ENCODE measurements at places on chromosomes 5 and 9.

DNA sequence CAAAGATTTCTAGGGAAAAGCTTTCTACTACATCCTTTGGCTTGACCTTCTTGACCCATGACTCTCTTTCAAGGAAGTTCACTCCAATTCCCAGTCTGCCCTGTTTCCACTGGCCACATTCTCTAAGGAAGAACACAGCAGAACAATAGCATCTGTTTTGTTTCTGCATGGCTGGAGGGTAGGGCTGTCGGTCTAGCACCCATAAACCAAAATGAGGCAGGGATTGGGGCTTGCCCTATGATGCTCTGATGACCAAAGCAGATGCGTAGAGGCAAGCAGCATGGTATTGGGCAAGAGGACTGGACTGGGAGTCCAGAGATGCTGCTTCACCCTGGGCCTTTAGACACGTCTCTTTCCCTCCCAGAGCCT lies 24.1 kb downstream of the GOLGA2 start:
- no peak for DNase-seq

GRCh38 chr5:135642934-135643333 lies 64.1 kb upstream of the CXCL14 start:
- DNase-seq: no peak

DNA sequence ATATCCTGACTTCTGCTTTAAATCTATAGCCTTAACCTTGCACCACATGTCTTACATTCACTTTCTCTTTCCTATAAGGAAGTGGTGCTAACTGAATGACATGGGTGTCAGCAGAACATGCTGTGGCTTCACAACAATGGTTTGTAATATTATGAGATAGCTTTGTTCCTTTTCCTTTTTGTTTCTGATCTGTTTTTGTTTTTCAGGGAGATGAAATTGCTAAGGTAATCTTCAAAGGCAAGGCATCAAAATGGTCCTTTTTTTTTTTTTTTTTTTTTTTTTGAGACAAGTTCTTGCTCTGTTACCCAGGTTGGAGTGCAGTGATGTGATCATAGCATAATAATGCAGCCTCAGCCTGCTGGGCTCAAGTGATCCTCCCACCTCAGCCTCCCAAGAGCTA lies 53.6 kb upstream of the RANBP6 start:
- no peak for DNase-seq

GRCh38 chr9:70407081-70407503 lies 7.4 kb downstream of the KLF9 start:
- DNase-seq: no peak
